Stimulated activated CD8-positive, alpha-beta memory T cell treated with anti-CD3 and anti-CD28 coated beads, Interleukin-2, amount 100 ng/mL, for 1 hour (primary cell): ENCODE measurements at places on chromosomes 2 and 18.

DNA sequence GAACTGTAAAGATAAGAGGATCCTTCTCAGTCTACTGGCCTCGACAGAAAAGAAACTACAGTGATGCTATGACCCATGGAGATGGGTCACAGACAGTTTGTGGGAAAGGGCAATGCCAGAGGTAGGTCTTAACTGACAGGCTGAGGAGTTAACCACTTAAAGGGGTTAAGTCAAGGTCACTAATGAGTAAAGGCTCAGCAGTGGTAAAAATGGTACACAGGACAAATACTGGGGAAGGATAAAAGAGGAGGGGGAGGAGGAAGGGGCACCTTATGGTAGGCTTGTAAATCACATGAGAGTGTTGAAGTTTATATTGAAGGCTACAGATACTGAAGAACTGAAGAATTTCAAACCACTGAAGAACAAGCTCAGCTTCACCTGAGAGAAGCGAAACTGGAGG, 9.9 kb downstream of the IER3IP1 start:
- DNase-seq = no peak

- no peak for DNase-seq
Observed at GRCh38 chr2:26579723-26580040, 61.5 kb downstream of the CIB4 start.

DNA sequence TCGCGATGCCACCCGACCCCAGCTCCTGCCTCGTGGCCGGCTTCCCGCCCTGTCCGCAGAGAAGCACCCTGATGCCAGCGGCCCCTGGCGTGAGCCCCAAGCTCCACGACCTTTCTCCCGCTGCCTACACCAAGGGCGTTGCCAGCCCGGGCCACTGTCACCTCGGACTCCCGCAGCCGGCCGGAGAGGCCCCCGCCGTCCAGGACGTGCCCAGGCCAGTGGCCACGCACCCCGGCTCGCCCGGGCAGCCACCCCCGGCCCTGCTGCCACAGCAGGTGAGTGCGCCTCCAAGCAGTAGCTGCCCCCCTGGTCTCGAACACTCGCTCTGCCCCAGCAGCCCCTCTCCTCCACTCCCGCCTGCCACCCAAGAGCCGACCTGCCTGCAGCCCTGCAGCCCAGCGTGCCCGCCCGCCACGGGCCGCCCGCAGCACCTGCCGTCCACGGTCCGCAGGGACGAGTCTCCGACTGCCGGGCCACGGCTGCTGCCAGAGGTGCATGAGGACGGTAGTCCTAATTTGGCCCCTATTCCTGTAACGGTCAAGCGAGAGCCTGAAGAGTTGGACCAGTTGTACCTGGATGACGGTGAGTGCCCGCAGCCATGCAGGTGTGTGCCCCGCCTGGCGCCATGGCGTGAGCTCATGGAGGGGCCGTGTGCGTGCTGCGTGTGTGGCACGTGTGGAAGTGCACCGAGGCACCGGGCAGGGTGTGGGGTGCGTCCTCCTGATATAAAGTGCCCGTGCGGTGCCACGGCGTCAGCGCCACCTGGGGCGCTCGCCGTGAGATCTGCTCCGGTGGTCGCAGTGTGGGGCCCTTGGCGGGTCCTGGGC, 90.8 kb downstream of the NFATC1 start:
- DNase-seq = no peak

GRCh38 chr2:172726172-172726735, 9.4 kb upstream of the RAPGEF4 start:
- no peak for DNase-seq

DNA sequence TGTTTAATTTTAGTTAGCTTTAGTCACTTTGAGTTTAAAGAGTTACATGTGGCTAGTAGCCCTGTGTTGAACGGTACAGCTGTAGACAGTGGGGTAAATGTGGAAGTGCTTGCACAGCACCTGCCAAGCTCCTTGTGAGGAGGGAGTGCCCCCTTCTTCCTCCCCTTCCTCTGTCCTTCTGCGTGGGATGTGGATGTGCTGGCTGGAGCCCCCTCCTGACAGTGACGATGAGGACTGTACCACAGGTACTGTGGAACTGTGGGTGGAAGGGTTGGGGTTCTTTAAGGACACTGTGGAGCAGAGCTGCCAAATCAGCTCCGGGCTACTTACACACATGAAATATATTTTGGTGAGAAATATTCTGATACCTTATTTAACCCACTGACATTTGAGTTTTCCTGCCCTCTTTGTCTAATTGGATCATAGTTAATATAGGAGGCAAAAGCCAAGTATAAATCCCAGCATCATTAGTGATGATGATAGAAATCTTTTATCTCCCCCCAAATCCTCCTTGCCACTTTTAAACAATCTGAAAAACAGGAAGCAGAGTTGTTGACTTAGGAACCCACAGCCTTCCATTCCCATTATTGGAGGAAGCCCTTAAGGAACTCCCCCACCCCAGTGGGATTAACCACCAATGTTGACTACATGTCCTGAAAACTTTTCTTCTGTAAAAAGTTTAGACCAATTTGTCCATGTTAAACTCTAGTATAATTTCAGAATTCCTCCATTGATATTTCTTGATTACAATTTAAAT, 181.3 kb downstream of the PTPRM start:
- no peak for DNase-seq

GRCh38 chr2:157470321-157470720, 26.4 kb upstream of the CYTIP start:
- no peak for DNase-seq

GRCh38 chr2:9001229-9001628, 2.3 kb downstream of the MBOAT2 start:
- no peak for DNase-seq

GRCh38 chr2:88191722-88192042, 21.5 kb downstream of the THNSL2 start:
- no peak for DNase-seq

- no peak for DNase-seq
Observed at GRCh38 chr18:27540111-27540510, 355.0 kb upstream of the CHST9 start.

DNA sequence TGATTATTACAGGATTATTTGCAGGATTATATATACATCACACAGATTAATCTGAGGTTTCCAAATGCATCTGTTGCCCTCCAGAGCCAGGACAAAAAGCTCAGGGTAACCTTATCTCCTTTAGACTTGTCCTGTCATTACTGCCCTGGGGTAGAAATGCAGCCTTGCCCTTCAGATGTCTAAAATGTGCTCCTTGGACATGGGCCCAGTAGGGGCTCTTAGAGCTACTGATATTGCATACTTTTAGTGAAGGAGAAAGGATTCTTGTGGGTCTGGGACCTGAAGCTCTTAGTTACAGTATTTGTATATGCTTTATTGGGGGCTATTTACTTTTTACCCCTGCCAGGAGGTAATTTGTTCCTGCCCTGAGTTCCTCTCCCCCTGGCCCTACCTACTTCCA, 56.1 kb downstream of the PRKRA start:
- no peak for DNase-seq

- DNase-seq = no peak
Observed at GRCh38 chr18:30652387-30652786, 390.2 kb downstream of the DSC3 start.

DNA sequence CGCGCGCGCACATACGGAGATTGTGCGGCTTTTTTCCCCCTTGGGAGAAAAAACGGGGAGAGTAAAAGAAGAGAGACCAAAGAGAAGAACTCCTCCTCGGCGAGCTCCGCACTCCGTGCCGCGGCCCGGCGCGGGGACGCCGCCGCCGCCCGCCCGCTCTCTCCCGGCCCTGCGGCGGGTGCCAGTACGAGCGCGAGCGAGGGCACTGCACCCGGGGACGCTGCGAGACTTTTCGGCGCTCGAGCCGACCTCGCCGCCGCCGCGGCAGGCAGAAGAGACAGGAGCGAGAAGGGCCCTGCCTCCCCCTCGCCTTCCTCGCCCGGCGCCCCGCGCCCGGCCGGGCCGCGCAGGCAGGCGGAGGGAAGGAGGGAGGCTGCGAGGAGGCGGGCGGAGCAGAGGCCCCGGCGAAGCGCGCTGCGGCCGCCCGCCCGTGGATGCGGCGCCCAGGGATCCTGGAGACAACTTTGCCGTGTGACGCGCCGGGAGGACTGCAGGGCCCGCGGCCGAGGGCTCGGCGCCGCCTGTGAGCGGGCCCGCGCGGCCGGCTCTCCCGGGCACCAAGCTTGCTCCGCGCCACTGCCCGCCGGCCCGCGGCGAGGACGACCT, 857 bp upstream of the INHBB start:
- no peak for DNase-seq

- no peak for DNase-seq
Observed at GRCh38 chr18:55524353-55525073, 63.5 kb downstream of the TCF4 start.

GRCh38 chr2:231460073-231460835, 4.0 kb downstream of the NCL start:
- no peak for DNase-seq

- DNase-seq = no peak
Observed at GRCh38 chr18:10296491-10296890, 157.9 kb upstream of the APCDD1 start.

GRCh38 chr18:56658261-56658660, 7.1 kb downstream of the WDR7 start:
- DNase-seq = no peak

DNA sequence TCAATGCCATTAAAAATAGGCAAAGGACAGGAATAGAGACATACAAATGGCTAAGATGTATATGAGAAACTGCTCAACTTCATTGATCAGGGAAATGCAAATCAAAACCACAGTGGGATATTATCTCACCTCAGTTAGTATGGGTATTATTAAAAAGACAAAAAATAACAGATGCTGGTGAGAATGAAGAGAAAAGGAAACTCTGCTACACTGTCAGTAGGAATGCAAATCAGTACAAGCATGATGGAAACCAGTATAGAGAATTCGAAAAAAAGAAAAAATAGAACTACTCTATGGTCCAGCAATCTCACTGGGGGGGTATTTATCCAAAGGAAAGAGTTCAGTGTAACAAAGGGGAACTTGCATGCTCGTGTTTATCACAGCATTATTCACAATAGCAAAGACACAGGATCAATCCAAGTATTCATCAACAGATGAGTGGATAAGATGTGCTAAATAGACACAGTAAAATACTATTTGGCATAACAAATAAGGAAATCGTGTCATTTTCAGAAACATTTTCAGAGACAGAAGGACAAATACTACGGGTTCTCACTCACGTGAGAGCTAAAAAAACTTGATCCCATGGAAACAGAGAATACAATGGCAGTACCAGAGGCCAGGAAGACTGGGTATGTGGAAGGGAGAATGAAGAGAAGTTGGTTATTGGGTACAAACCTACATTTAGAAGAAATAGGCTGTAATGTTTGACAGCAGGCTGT, 60.6 kb downstream of the CCDC74A start:
- DNase-seq = no peak
